ENCODE measurements at places on chromosomes 2 and 18. TPM values are rescaled to one million over a fixed set of nuclear protein-coding genes. Genes with fewer than 3 reads are reported as not detected.

The HOXD10 gene
- polyA plus RNA-seq: not detected

- no peak overlapping the region for H3K27ac ChIP-seq
- no peak overlapping the region for H3K4me3 ChIP-seq
Observed at GRCh38 chr18:57976230-57976773, 67.7 kb upstream of the NEDD4L start.

The HSBP1L1 gene
- polyA plus RNA-seq: 49.6 TPM

DNA sequence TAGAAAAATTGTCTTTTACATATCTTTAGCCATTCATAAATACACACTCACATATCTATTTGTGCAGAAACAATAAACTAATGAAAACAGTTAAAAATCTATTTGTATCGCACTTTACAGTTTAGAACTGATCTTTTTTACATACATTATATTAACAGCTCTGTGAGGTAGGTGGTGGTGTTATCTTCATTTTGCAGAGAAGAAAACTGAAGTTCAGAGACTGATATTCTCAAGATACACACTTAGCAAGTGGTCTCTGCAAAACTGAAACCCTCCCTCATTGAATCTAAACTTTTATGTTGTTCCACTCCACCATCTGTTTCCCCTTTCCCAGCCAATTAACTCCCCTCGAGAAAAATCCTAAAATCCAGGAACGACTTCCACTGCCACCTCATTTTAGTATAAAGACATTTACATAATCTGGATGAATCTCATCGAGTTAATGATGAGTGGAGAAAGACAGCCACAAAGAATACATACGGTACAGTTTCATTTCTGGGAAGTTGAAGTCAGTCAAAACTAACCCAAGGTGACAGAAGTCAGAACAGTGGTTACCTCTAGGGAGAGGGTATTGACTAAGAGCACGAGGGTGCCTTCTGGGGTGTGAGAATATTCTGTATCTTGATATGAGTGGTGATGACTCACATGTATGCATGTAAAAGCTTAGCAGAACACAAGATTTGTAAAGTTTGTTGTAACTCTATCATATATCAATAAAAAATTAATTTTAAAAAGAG, 524.2 kb upstream of the TCF4 start:
- no peak overlapping the region for H3K27ac ChIP-seq
- no peak overlapping the region for H3K4me3 ChIP-seq
- no peaks in the 10 kb centered on the region for H3K27me3 ChIP-seq
- H3K36me3 ChIP-seq: no peaks in the 10 kb centered on the region
- H3K4me1 ChIP-seq: peaks cover 12% of the 10 kb centered on the region
- no peak for DNase-seq

DNA sequence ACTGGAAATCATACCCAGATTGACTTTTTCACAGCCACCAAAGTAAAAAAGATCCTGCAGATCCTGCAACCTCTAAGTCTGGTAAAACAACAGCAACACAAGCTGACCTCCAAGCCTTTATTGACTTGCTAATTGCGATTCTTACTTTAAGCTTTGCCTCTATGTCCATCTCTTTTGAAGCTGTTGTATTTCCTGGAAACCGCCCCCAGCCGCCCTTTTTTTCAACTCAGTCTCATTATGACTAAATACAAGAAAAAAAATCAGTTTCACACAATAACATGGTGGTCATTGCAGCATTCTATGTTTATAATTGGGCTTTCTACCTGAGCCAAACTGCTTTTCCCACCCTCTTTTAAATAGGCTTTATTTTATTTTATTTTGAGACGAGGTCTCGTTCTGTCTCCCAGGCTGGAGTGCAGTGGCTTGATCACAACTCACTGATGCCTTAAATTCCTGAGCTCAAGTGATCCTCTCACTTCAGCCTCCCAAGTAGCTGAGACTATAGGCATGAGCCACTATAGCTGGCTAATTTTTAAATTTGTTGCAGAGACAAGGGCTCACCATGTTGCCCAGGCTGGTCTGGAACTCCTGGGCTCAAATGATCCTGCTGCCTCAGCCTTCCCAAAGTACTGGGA, 76.2 kb downstream of the MOGAT1 start:
- H3K27me3 ChIP-seq: no peaks in the 10 kb centered on the region
- no peak overlapping the region for H3K4me3 ChIP-seq
- no peak overlapping the region for H3K27ac ChIP-seq
- no peaks in the 10 kb centered on the region for H3K4me1 ChIP-seq
- H3K36me3 ChIP-seq: no peaks in the 10 kb centered on the region

The MAB21L4 gene
- polyA plus RNA-seq: 1.1 TPM

The SERPINE2 gene
- polyA plus RNA-seq: 1,210 TPM

- DNase-seq: no peak
- peaks cover 8% of the 10 kb centered on the region for H3K4me1 ChIP-seq
- H3K36me3 ChIP-seq: peaks cover 9% of the 10 kb centered on the region
- H3K27me3 ChIP-seq: no peaks in the 10 kb centered on the region
- H3K27ac ChIP-seq: no peak overlapping the region
- no peak overlapping the region for H3K4me3 ChIP-seq
Observed at GRCh38 chr2:230472621-230473018, 56.6 kb downstream of the SP100 start.

The SKA1 gene
- polyA plus RNA-seq: 1.1 TPM

The CPO gene
- 0.25 TPM for polyA plus RNA-seq

DNA sequence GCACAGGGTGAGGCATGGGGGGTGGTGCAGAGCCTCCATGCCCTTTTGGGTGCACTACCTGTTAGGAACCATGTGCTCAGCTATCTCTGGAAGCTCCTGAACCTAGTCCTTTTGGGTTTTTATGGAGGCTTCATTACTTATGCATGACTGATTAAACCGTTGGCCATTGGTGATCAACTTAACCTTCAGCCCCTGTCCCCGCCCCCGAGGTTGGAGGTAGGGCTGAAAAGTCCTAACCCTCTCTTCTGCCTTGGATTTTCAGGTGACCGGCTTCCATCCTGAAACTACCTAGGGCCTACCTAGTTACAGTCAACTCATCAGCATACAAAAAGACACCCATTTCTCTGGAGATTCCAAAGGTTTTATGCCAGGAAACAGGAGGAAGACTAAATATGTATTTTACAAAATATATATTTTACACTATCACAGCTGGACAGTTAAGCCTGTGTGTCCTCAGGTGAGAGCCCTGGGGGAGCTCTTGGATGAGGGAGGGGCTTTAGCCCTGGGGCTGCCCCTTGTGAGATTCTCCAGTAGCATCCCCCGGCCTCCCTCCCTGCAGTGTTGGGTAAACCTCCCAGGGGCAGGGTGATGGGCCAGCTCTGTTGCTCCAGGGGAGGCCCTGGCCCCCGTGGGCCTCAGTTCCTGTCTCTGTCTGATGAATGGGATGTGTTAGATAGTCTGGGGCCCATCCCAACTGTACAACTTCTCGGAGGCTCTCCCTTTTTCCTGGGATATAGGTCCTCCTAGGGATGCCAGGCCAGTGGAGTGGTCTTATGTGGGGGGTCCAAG, 24.1 kb downstream of the GLI2 start:
- no peaks in the 10 kb centered on the region for H3K4me1 ChIP-seq
- DNase-seq: no peak
- no peaks in the 10 kb centered on the region for H3K36me3 ChIP-seq
- no peak overlapping the region for H3K27ac ChIP-seq
- peaks cover 7% of the 10 kb centered on the region for H3K27me3 ChIP-seq

The BIN1 gene
- 5.4 TPM for polyA plus RNA-seq

GRCh38 chr18:31478688-31479087, 19.3 kb upstream of the DSG2 start:
- no peak for DNase-seq
- H3K27me3 ChIP-seq: no peaks in the 10 kb centered on the region
- peaks cover 50% of the 10 kb centered on the region for H3K36me3 ChIP-seq
- no peak overlapping the region for H3K27ac ChIP-seq

The MRPL44 gene
- 27.1 TPM for polyA plus RNA-seq

GRCh38 chr2:140892911-140893637, 1237.7 kb downstream of the LRP1B start:
- no peaks in the 10 kb centered on the region for H3K36me3 ChIP-seq
- H3K27me3 ChIP-seq: no peaks in the 10 kb centered on the region
- DNase-seq: no peak
- no peaks in the 10 kb centered on the region for H3K4me1 ChIP-seq

GRCh38 chr2:162821176-162821575, 17.4 kb downstream of the KCNH7 start:
- no peak overlapping the region for H3K4me3 ChIP-seq
- H3K4me1 ChIP-seq: no peaks in the 10 kb centered on the region
- no peak overlapping the region for H3K27ac ChIP-seq
- no peak for DNase-seq
- no peaks in the 10 kb centered on the region for H3K36me3 ChIP-seq

- H3K4me3 ChIP-seq: no peak overlapping the region
- peaks cover 4% of the 10 kb centered on the region for H3K27me3 ChIP-seq
- no peaks in the 10 kb centered on the region for H3K36me3 ChIP-seq
- no peak overlapping the region for H3K27ac ChIP-seq
- DNase-seq: no peak
- H3K4me1 ChIP-seq: no peaks in the 10 kb centered on the region
Observed at GRCh38 chr2:233131936-233132720, 72.0 kb downstream of the INPP5D start.

GRCh38 chr2:10385933-10386773, 62.0 kb downstream of the ODC1 start:
- DNase-seq: no peak
- H3K4me1 ChIP-seq: peaks cover 20% of the 10 kb centered on the region
- no peaks in the 10 kb centered on the region for H3K27me3 ChIP-seq
- H3K36me3 ChIP-seq: no peaks in the 10 kb centered on the region
- H3K27ac ChIP-seq: no peak overlapping the region
- H3K4me3 ChIP-seq: no peak overlapping the region

DNA sequence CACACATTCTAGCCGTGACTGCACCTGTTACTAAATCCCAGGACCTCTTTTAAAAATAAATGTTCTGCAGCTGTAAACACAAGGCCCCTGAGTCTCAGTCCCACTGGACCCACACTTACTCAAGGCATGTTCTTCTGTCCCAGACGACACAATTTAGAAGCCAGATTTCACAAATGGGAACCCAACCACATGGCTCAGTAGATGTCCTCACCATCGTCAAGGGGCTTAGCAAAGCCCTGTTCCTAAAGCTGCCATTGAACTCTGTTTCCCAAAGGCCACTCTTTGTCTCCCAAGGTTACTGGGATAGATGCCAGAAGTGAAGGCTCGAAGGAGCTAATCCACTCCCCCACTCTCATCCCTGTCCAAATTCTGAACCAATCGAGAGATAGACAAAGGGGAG, 301.0 kb downstream of the GALR1 start:
- H3K36me3 ChIP-seq: no peaks in the 10 kb centered on the region
- no peak overlapping the region for H3K4me3 ChIP-seq
- no peaks in the 10 kb centered on the region for H3K4me1 ChIP-seq

- no peak overlapping the region for H3K4me3 ChIP-seq
- H3K4me1 ChIP-seq: no peaks in the 10 kb centered on the region
- H3K27ac ChIP-seq: no peak overlapping the region
- H3K27me3 ChIP-seq: no peaks in the 10 kb centered on the region
- DNase-seq: no peak
- H3K36me3 ChIP-seq: no peaks in the 10 kb centered on the region
Observed at GRCh38 chr2:162965191-162965590, 126.6 kb upstream of the KCNH7 start.

DNA sequence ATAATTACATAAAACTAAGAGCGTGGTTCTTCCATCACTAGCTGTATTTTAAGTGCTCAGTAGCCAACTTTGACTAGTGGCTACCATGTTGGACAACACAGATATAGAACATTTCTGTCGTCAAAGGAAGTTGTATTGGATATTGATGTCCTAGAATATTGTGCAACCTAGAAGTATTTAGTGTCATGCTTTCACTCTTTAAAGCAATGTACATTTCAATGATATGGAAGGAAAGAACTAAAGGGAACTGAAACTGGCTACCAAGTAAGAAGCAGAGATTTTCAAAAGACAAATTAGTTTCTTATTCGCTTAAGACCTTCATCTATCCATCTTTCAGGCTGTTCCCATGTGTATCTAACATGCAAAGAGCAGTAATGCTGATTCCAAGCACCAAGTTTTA, 85.4 kb upstream of the EML6 start:
- H3K4me3 ChIP-seq: no peak overlapping the region
- no peak for DNase-seq
- H3K36me3 ChIP-seq: peaks cover 35% of the 10 kb centered on the region
- no peak overlapping the region for H3K27ac ChIP-seq

The CLEC4F gene
- polyA plus RNA-seq: not detected

GRCh38 chr2:129438501-129439057, 540.9 kb upstream of the RAB6C start:
- no peak for DNase-seq
- H3K36me3 ChIP-seq: no peaks in the 10 kb centered on the region
- no peaks in the 10 kb centered on the region for H3K27me3 ChIP-seq
- no peak overlapping the region for H3K4me3 ChIP-seq

DNA sequence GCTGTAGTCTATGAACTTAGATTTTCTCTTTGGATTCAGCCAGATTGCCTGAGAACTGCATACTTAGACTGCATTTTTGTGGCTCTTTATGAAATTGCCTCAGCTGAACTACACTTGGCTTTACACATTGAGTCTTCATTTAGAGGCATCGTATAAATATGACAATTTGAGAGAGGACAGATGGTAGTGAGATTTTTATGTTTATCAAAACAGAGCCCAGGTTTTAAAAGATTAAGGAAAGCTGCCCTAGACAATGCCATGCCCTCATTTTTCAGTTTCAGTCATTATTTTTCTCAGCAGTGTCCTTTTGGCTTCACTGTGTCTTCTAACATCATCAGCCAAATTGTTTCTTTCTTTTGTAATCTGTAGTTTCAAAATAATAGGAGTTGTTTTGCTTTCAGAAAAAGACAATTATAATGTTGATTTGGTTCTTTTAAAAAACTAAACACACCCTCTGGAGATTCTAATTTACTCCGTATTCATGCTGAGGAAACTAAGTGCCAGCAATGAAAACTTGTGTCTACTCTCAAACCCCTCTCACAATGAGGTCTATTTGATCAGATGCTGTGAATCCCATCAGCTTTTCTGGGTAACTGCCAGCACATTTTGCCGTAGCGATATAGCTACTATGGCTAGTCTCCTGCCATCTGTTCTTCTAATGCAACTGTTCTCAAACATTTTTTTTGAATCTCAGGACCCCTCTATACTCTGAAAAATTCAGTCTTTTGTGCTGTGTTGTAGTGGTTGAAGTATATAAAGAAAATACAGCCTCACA, 46.2 kb downstream of the TWSG1 start:
- H3K4me1 ChIP-seq: no peaks in the 10 kb centered on the region
- no peak overlapping the region for H3K4me3 ChIP-seq
- DNase-seq: no peak
- H3K27ac ChIP-seq: no peak overlapping the region
- no peaks in the 10 kb centered on the region for H3K27me3 ChIP-seq

Measured in keratinocyte (primary cell).